ENCODE measurements at places on chromosomes 6 and 20.

DNA sequence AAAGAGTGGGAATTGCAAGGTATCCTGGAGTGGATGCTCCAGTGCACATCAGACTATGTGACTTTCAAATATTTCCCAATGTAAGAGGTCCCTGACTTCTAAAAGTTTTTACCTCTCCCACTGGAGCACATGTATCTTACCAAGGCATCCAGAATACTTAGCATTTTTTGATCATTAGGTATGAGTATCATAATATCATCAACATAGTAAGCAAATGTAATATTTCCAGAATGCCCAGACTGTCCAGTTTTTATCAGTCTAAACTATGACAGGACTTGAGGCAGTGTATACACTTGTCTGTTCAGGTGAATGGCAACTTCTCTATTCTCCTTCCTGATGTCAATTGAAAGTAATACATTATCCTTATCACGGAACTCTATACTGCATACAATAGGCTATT lies 924.6 kb upstream of the GJE1 start:
- DNase-seq = no peak

DNA sequence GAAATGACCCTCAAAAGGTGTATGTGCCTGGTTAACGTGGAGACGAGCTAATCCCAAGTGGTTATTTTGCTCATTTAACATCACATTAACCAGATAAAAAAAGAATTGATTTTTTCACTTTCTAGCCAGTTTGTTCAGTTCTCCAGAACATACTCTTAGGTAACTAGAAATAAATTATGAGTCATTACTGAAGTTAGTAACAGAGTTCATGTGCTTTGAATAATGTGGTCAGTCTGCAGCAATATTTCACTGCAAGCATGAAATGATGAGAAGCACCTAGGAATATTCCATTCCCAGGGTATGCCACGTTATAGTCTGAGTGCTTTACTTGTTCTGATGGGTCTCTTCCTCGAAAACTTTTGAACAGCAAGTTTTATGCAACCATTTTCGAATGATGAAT lies 138.3 kb upstream of the INSM1 start:
- DNase-seq = no peak

- DNase-seq = no peak
Observed at GRCh38 chr20:25863536-25864325, 167.1 kb upstream of the ZNF337 start.

DNA sequence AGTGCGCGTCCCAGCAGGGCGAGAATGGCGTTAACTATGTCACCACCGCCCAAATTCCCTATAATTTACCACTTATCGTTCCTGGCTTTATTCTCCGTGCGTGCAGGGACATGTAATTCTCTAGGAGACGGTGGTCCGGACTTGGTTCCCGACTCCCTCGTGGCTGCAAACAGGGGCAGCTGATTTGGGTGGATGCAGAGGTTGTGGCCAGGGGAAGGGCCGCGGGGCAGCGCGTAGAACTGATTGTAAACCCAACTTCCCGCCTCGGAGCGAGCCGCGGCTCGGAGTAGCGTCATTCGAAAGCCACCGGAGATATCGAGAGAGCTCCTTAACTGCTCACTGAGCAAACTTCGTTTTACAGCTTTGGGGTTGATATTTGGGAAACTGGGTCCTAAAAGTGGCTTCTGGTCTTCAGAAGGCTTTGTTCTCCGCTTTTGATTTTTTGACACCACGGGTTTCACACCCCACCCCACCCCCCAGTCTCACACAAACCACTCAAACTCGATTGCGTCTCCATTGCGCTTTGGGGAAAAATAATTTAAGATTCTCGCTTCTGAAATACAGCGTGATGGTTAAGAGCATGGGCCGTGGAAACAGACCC lies 17.5 kb upstream of the ZSCAN9 start:
- DNase-seq = no peak

GRCh38 chr6:139695361-139695760 lies 320.9 kb upstream of the CITED2 start:
- DNase-seq = no peak

GRCh38 chr6:82227770-82228169 lies 19.8 kb downstream of the IBTK start:
- no peak for DNase-seq

DNA sequence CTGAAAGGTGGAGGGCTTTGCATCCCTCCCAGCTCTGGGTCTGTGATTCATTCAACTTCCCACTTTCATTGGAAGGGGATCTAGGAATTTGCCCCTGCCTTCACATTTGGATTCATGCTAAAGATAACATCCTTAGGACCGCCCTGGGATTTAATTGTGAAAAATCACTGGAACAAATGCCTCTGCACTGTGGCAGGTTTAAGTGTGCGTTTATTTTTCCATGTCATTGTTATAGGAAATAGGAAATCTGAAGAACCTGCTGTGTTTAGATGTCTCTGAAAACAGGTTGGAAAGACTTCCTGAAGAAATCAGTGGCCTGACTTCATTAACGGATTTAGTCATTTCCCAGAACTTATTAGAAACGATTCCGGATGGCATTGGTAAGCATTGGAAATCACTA lies 104.7 kb downstream of the LRRC1 start:
- no peak for DNase-seq

- DNase-seq = no peak
Observed at GRCh38 chr6:148495029-148495428, 152.4 kb downstream of the SASH1 start.

All from nucleus accumbens (tissue), 56 donors.